ENCODE measurements at places on chromosomes 6 and 20.
A peak's percentile ranks its signal among the peaks of the same experiment; 100 is the strongest.

GRCh38 chr6:4914420-4915159, 89.2 kb downstream of the RPP40 start:
- peak; percentile 32 for ATAC-seq

GRCh38 chr6:4210629-4211419, 75.4 kb upstream of the ECI2 start:
- ATAC-seq = peak; percentile 98

DNA sequence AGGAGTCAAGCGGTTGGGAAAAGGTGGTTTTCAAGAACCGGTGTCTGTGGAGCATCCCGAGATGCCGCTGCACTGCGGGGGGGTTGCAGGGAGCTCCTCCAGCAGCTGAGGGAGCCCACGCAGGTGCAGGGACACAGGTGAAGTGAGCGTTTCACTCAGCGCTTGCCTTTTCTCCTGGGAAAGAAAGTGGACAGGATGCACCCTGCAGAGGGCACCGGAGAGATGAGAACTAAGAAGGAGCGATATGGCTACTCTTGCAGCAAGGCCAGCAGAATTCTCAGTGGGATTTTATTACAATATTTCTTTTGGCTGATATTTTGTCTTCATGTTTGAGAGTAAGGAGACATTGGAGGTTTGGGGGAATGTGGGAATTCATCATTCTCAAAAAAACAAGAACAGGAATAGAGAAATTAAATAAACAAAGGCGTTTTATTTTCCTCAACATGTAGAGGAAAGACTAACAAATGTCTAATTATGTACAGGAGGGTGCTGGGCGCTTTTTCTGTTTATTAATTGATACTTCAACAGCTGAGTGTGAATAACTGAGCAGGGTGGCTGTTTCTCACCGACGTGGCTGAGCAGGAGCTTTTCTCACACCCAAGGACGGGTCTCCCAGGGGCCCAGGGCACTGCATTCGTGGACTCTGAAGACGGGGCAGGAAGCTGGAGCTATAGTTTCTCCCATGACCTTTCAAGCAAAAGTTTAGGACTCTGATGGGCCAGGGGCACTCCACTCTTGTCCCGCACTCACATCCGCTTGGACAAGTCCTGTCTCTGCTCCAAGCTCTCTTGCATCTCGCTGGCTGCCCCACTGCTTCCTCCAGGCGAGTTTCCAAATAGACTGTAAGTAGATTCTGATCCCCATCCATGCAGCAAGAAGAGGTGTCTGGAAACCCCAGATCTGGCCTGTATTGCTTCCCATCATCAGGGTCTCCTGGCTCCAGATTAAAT, 176.1 kb downstream of the SMOC2 start:
- ATAC-seq = no peak

DNA sequence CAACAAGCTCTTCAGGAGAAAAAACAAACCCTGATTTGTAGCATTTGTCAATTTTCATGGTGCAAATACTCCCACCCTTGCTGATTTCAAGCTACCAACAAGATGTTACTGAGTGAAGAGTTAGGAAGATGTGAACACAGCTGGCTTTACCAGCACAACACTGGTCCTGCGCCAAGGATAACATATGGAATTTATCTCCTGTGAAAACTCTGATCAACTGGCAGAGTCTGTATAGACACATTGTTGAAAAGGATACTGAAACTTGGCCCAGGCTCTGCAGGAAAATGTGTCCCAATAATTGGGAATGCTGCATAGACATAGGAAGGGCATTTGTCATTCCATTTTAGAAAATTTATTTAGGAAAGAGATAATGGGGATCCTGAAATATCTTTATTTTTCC, 29.0 kb downstream of the OTOR start:
- ATAC-seq = no peak

GRCh38 chr20:3927486-3928291, 38.5 kb downstream of the PANK2 start:
- ATAC-seq = no peak

- ATAC-seq = no peak
These were observed 133.7 kb downstream of the EDN1 start for GRCh38 chr6:12423832-12424231.

GRCh38 chr6:168273441-168274036, 46.0 kb downstream of the DACT2 start:
- ATAC-seq = no peak

- ATAC-seq = no peak
These were observed 691.5 kb upstream of the MAP3K7 start for GRCh38 chr6:91278416-91278815.

GRCh38 chr20:62197801-62198200, 15.0 kb downstream of the MTG2 start:
- no peak for ATAC-seq

GRCh38 chr6:151690768-151691562, 116.5 kb upstream of the ESR1 start:
- peak; percentile 71 for ATAC-seq

- ATAC-seq = no peak
These were observed 26.8 kb downstream of the MAPK14 start for GRCh38 chr6:36054415-36054814.

DNA sequence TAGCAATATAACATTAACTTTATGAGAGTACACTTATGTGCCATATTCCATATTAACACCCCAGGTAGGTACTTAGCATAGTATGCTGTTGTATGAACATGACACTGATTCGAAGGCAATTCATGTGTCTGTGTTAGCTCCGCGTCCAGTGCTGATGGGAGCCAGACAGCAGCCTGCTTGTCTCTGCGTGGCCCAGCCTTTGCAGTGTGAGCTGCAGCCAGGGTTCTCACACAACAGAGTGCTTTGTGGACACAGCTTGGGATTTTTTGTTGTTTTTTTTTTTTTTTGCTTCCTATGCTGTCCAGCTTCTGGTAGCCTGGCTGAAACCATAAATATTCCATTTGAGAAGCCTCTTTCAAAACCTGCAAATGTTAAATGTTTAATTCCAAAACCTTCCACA, 350.9 kb downstream of the SMOC2 start:
- no peak for ATAC-seq

GRCh38 chr20:49203746-49204145, 15.5 kb upstream of the DDX27 start:
- no peak for ATAC-seq

DNA sequence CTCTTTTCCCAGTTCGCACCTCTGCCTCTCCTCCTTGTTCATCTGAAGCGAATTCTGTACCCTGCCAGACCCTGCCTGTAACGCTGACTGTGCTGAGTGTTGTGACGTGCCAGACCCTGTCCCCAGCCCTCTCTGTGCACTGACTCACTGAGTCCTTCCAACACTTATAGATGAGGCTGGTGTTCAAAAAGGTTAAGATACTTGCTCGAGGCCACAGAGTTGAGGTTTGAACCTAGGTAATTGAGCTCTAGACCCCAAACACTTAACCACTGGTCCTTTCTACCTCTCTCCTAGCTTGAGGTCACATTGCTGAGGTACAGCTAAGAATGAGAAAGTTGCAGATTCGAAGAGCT, 45.7 kb upstream of the NEDD9 start:
- no peak for ATAC-seq

GRCh38 chr6:154815938-154816820, 83.0 kb downstream of the SCAF8 start:
- no peak for ATAC-seq
